Activated CD4-positive, alpha-beta T cell treated with anti-CD3 and anti-CD28 coated beads for 24 hours (primary cell): ENCODE measurements at places on chromosomes 13 and 19.

- no peak for DNase-seq
Observed at GRCh38 chr19:33811246-33811645, 14.6 kb downstream of the KCTD15 start.

GRCh38 chr13:111577956-111578605 is 257.6 kb downstream of the TEX29 start:
- DNase-seq, result no peak

GRCh38 chr13:43397111-43397510 is 373.7 kb downstream of the DNAJC15 start:
- DNase-seq, result no peak

DNA sequence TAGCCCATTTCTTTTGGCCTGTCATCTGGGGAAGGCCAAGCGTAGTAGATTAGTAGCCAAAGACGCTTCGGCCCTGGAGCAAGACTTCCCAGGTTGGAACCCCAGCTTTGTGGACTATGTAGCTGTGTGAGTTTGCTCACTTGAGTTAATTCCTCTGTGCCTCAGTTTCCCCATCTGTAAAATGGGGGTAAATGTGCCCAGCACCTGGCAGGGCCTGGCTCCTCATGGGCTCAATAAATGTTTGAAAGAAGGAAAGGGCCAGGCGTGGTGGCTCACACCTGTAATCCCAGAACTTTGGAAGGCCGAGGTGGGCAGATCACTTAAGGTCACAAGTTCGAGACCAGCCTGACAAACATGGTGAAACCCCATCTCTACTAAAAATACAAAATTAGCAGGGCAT is 14.9 kb upstream of the HNRNPM start:
- no peak for DNase-seq

GRCh38 chr13:48976576-48977285 is 1.0 kb downstream of the FNDC3A start:
- no peak for DNase-seq

DNA sequence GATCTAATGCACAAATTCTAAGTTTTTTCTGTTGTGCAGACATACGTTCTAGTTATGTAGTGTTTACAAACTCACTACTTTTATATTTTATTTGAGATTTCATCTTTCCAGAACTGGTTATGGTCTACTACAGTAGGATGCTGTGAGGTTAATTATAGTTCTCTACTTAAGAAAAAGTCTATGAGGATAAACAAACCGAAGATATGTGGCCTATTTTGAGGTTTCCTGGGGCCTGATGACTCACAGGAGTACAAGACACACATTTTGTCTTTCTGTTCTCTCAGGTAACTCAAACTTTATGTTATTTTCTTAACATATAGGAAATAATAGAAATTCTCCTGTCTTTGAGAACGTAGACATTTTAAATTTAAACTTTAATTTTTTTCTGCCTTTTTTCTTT is 45.1 kb downstream of the PCDH20 start:
- DNase-seq, result no peak

- no peak for DNase-seq
Observed at GRCh38 chr13:110113284-110113764, 193.6 kb downstream of the COL4A1 start.

DNA sequence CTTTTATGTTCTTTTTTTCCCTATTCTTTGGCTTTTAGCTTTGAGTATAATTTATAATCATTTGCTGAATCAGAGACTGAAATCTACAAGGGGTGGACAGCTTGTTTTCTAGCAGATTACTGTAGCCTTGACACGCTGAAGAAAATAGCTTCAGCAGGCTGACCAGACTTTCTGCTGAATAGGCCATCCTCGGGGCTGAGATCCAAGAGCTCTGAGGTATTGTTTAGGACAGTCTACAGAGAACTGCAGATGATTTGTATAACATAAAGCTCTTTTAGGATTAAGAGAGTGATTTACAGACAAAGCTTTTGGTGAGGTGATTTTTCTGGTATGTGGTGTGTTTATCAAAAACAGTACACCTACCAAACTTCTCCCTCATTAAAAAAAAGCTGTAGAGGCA is 16.8 kb downstream of the POLR1D start:
- DNase-seq, result no peak

DNA sequence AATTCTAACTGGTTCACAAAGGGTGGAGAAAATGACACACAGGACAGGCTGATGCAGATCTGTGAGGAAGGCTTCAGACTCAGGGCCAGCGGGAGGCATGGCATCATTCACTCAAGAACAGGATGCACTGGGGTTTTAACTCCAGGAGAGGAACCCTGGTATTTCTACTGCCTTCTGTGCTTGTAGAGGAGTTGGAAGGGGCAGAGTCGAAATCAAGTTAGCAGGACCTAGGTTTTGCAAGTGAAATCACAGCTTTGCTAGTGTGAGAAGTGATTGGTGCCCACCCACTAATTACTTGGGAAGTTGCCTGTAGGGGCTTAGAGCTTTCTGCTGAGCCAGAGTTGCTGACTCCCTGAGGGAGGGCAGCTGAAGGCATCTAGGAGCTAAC is 92.7 kb downstream of the AKAP11 start:
- no peak for DNase-seq
